ENCODE measurements at places on chromosomes 7 and 10. TPM values are rescaled to one million over a fixed set of nuclear protein-coding genes. Genes with fewer than 3 reads are reported as not detected.

DNA sequence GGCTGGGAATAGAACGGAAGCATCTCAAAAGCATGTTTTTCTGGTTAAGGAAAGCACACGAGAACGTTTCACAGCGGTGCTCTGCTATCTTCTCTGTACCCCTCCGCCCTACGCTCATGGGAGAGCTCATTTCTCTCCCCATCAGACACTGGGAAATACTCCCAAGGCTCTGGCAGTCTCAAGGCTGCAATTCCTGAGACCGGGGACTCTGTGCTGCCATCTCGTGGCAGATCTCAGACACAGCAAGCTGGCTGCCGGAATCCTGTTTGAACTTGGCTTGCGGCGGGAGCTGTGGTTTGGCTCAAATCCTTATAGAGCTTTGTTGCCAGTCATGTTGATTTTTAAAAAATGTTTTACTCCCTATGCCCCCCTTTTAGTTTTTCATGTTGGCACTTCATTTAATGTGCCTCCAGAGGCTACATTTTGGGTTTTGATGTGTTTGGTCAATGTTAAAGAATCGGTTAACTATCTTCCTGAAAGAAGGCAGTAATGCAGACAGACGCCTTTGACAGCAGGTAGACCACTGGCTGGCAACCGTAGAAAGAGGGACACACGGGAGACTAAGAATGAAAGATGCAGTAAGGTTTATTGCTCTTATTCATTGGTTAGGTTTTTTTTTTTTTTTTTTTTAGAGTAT, 27.6 kb downstream of the BMPER start:
- peak; percentile 70 for DNase-seq

DNA sequence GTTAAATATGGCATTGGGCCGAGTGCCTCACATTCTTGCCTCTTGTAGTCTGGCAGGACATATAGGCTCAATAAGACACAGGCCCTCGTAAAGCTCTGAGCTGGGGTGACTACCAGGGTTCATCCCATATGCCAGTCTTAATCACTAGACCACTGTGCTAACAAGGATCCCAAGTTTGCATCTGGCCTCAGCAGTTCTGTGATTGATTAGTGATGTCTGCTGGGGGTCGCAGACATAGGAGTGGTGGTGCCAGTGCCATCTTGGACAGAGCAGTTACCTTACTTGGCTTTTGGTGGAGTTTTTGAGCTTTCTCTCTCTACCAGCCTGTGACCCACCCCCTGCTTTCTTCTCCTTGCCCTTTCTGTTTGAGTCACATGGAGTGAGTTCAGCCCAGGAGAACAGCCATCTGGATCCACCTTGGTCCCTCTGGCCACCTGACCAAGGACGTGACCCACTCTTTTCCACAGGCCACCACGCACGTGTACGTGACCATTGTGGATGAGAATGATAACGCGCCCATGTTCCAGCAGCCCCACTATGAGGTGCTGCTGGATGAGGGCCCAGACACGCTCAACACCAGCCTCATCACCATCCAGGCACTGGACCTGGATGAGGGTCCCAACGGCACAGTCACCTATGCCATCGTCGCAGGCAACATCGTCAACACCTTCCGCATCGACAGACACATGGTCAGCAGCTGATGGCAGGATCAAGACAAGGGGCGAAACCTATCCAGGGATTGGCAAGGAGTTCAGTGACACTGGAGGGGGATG, 4.1 kb upstream of the VSIR start:
- DNase-seq = no peak

DNA sequence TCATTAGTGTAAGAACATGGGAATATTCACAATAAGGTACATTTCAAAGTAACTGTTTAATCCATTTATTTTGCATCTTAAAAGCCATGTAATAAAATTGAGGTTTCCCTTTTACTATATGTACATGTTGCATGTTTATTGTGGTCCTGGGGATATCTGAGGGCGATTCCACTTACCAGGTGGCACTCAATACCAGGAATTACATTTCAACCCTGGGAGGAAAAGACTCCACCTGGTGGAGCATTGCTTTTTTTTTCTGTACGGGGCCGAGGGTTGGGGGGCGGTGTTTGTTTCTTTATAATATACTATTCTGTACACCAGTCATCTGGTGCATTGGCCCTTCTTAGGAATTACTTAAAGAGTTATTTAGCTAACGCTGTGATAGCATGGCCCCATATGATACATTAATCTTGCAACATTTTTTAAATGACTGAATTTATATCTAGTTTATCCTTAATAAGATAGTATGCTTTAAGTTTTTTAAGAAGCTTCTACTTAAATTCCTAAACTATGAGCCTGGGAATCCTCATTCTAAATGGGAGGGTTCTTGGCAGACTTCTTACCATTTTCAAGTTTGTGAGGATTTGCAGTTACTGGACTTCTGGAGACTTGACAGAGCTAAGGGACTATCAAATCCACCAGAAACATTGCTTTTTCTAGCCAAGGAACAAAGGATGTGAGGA, 7.2 kb upstream of the HGF start:
- DNase-seq = no peak

GRCh38 chr10:85490431-85490830, 876.2 kb downstream of the GRID1 start:
- no peak for DNase-seq

- no peak for DNase-seq
Measured at GRCh38 chr7:29229066-29229465, 34.5 kb downstream of the CHN2 start.

The KLLN gene
- 0.29 TPM for total RNA-seq

The SHH gene
- total RNA-seq = not detected

All from activated CD4-positive, alpha-beta memory T cell treated with anti-CD3 and anti-CD28 coated beads for 36 hours (primary cell).